GM19239 (cell line): ENCODE measurements at places on chromosomes 12 and 14.

GRCh38 chr12:39102474-39103209, 197.3 kb upstream of the CPNE8 start:
- DNase-seq: no peak

- DNase-seq: no peak
Measured at GRCh38 chr12:52277486-52278245, 3.2 kb downstream of the KRT86 start.

GRCh38 chr14:95395098-95395737, 75.5 kb upstream of the CLMN start:
- DNase-seq: no peak

GRCh38 chr12:68507657-68508056, 103.0 kb upstream of the RAP1B start:
- no peak for DNase-seq

DNA sequence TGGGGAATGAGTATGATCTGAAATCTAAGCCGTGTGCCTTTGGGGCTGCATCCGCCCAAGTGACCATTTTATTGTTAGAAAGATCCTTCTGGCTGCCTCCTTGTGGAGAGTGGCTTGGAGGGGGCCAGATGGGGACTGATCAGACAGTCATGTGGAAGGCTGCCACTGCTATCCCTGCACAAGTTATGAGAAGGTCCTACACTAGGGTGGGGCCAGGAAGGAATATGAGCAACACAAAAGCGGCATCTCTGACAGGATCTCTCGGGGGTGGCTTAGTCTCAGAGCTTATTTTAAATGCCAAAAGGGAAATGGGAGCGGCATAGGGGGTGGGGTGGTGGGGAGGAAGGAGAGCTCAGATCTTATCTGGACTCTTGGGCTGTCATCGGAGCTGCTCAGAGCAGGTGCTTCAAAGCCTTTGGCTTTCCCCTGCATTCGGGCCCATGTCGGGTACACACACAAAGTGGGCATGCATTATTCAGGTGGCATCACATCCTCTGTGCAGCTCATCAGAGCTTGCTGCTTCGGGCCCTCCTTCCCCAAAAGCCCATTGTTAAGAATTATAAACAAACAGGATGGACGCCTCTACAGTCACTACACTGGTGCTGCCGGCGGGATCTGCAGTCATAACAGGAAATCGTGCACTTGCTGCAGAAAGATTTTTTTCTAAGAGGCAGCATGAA, 805.4 kb downstream of the VRK1 start:
- no peak for DNase-seq

GRCh38 chr14:99062216-99062615, 209.8 kb downstream of the BCL11B start:
- no peak for DNase-seq

DNA sequence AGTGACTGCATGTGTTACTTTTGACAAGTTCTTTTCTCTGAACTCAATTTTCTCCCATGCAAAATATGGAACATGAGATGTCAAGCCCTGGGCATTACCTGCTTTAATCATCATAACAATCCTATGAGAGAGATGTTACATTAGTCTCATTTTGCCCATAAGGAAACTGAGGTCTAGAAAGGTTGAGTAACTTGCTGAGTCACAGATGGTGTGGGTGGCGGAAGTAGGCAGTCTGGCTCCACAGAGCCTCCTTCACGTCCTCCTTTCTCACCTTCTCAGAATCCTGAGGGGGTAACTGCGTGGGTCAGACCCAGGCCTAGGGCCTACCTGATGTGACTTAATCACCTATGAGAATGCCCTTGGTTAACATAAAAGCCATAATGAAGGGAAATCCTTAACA, 50.7 kb downstream of the TMTC1 start:
- no peak for DNase-seq
